ENCODE measurements at places on chromosomes 6 and 20.

GRCh38 chr6:33745548-33745947 is 1.2 kb downstream of the IP6K3 start:
- no peak for DNase-seq

DNA sequence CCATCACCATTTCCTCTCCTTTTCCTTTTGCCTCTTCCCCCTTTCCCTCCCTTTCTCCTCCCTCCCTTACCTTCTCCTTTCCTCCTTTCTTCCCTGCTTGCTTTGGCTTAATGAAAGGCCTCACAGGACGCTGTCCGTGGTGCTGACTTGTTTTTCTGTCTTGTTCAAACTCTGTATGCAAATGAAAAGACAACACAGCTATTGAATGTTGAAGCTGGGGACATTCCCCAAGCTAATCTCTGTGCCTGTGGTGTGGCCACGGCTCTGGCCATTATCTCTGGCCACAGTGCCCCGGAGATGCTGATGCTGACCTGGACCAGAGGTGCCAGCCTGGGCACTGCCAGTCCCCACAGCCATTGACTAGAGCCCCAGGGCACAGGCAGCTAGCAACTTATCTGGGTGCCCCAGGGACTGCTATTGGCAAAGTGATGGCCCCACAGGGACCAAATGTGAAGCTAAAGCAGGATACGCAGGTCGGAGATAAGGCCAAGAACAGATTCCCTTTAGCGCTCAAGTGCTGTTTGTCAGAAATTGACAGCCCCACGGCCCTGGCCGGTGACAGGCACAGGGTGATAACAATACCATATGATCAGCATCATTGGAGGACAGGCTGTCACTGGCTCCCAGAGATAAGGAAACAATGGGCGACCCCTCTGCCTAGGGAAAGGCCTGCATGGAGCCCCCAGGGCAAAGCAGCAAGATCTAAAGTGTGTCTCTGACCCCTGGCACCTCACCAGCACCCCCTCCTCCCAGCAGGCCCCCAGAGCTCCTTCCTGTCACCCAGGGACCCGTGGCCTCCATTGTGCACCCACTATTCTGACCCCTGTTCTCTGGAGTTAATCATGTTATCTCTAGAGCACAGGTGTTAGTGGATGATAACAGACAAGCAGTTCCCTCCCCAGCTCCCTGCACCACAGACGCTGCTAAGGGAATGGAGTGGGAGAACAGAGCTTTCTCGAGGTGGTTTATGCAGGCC is 31.6 kb upstream of the SLC32A1 start:
- no peak for DNase-seq

- DNase-seq: no peak
Observed at GRCh38 chr6:136324686-136325380, 35.2 kb upstream of the BCLAF1 start.

GRCh38 chr6:1153696-1154245 is 158.1 kb upstream of the FOXQ1 start:
- no peak for DNase-seq

DNA sequence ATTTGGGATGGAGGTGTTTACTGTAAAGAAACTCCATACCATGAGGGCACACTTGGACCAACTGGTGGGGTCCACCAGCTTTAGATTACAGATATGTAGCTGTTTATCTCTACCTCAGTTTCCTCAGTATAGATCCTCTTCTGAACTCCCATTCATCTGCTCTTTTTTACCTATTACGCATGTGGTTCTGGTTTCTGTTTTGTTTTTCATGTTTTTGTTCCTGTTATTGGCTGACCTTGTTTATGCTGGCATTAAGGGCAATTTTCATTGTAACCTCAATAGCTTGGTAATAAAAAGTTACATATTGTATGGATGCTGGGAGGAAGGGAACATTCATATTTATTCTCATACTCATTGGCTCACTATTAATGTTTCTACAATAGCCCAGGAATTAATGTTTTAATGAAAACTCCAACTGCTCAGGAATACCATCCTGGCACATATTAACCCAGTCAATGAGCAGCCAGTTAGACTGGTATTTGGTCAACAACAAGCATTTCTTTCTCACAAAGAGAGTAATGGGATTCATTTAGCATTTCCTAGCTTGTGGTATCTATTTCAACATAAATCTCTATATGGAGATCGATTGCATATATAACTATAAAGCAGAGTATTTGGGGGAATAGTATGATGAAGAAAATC is 83.8 kb upstream of the FAM184A start:
- DNase-seq: no peak

DNA sequence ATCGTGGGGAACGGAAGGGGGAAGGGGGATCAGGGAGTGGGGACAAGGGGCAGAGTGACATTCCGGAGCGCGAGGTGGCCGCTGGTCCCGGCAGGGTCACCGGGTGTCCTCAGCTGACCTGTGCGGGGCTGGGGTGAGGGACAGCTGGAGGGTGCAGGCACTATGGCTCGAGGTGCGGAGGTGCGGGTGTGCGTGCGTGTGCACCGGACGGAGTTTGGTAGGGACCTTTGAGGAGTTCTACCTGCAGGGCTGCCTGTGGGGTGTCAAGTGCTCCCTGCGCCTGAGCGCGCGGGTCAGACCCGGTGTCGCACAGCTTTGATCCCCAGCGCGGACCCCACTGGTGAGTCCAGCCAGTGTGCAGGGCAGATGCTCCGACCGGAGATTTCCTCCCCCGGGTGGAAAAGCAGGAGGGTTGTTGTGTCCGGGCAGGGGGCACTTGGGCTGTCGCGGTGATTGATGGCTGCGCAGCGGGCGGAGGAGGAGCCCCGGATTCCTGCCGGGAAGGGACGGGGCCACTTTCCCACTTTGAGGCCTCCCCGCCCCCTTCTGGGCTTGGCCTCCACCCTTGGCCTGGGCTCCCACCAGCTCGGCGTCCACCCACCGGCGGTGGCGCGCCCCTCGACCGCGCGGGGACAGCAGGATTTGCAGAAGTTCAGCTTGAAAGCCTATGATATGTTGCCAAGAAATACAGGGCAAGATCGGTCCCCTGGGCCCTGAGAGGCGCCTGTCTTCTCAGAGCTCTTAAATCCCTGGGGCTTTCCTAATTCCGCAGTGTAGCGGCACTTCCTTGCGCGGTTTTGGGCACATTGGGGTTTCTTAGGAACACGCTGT is 658 bp downstream of the RIN2 start:
- no peak for DNase-seq
